ENCODE measurements at places on chromosomes 3 and 15. TPM values are rescaled to one million over a fixed set of nuclear protein-coding genes. Genes with fewer than 3 reads are reported as not detected.

Gene GP9
- total RNA-seq, result 12.0 TPM

Gene DZIP1L
- 19.2 TPM for total RNA-seq

Gene GDPGP1
- total RNA-seq, result 7.2 TPM

Gene ADCY5
- total RNA-seq, result 2.1 TPM

Gene IP6K1
- total RNA-seq, result 46.5 TPM

Gene NLGN1
- 0.11 TPM for total RNA-seq

Gene GP5
- not detected for total RNA-seq

Gene TRIM71
- total RNA-seq, result 3.5 TPM

Gene HIGD1A
- 66.9 TPM for total RNA-seq

Gene P2RY14
- 4.2 TPM for total RNA-seq

Gene A4GNT
- not detected for total RNA-seq

Gene ZPLD1
- not detected for total RNA-seq

Gene HTR3E
- total RNA-seq, result not detected

Gene EFCAB12
- 3.5 TPM for total RNA-seq

Gene CNTN6
- total RNA-seq, result 7.9 TPM

Gene ACTRT3
- total RNA-seq, result 2.1 TPM

Gene IGDCC3
- not detected for total RNA-seq

Gene CLRN1
- not detected for total RNA-seq

Gene SH2D7
- total RNA-seq, result not detected

Gene RAB27A
- total RNA-seq, result 50.5 TPM

Gene PCOLCE2
- total RNA-seq, result 46.3 TPM

Gene UACA
- total RNA-seq, result 32.9 TPM

Gene SCG5
- 0.97 TPM for total RNA-seq

Gene CTXN2
- not detected for total RNA-seq

Gene VGLL3
- total RNA-seq, result 39.2 TPM

Gene ACAN
- 0.46 TPM for total RNA-seq

Gene AP3S2
- 26.4 TPM for total RNA-seq

Gene ADGRG7
- not detected for total RNA-seq

Gene FANCD2OS
- not detected for total RNA-seq

Gene PLA2G4E
- 0.20 TPM for total RNA-seq

Gene UBE2E1
- 75.1 TPM for total RNA-seq

Gene TGM4
- total RNA-seq, result not detected

Gene SLC12A1
- not detected for total RNA-seq

Gene U2SURP
- total RNA-seq, result 57.9 TPM

Gene TNFAIP8L3
- total RNA-seq, result 7.0 TPM

Gene FBXL22
- total RNA-seq, result 2.0 TPM

Gene CCDC54
- not detected for total RNA-seq

Gene STRC
- 1.8 TPM for total RNA-seq

Gene GOLGA6L25
- not detected for total RNA-seq

Gene MCTP2
- 49.2 TPM for total RNA-seq

Gene XIRP1
- total RNA-seq, result not detected

Gene MB21D2
- 5.2 TPM for total RNA-seq

Gene SAXO2
- total RNA-seq, result 24.1 TPM

Gene SLC27A2
- total RNA-seq, result 2.4 TPM

Gene EPHB3
- total RNA-seq, result 4.0 TPM

Gene HGD
- 2.5 TPM for total RNA-seq

Gene ASB14
- total RNA-seq, result not detected

Gene ADAMTS17
- 4.6 TPM for total RNA-seq

Gene LYZL4
- total RNA-seq, result not detected

Gene WNT5A
- 22.1 TPM for total RNA-seq

Gene C3orf85
- not detected for total RNA-seq

Gene STAC
- 28.0 TPM for total RNA-seq

Gene FGD5
- 52.4 TPM for total RNA-seq

Gene SIN3A
- 56.6 TPM for total RNA-seq

Gene TMC3
- total RNA-seq, result not detected

Gene THSD4
- total RNA-seq, result 34.5 TPM

Gene GUCA1C
- total RNA-seq, result not detected

Gene GOLGA8M
- total RNA-seq, result 1.6 TPM

Gene FSIP1
- 0.61 TPM for total RNA-seq

Gene BCL2A1
- total RNA-seq, result 55.5 TPM
